ENCODE measurements at places on chromosomes 2 and 18.

DNA sequence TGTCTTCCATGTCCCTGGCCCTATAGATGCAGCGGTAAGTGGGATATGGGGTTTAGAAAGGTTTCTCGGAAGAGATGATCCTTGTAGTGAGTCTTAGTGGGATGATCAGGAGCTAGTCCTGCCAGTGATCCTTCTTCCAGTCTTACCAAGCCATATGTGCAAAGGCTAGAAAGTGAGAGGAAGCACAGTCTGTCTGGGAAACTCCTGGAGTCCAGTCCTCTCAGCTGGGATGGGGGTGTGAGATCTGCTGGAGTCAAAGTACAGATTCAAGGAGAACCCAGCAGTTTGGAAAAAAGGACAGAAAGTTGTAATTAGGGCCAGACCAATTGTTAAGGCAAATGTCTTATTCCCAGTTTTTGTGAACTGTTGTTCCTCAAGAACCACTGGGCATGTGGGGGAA lies 83.3 kb downstream of the LIMS1 start:
- no peak for DNase-seq

DNA sequence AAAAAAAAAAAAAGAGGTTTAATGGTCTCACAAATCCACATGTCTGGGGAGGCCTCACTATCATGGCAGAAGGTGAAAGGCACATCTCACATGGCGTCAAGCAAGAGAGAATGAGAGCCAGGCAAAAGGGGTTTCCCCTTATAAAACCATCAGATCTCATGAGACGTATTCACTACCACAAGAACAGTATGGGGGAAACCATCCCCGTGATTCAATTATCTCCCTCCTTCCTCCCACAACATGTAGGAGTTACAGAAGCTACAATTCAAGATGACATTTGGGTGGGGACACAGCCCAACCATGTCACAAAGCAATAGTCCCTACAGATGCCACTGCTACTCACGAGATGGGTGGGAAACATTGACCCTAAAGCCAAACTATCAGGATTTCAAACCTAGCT lies 392.7 kb upstream of the ID2 start:
- no peak for DNase-seq

- no peak for DNase-seq
These were observed 138.1 kb downstream of the SCG2 start for GRCh38 chr2:223464071-223464470.

- no peak for DNase-seq
These were observed 98.2 kb upstream of the HNMT start for GRCh38 chr2:137865954-137866540.

DNA sequence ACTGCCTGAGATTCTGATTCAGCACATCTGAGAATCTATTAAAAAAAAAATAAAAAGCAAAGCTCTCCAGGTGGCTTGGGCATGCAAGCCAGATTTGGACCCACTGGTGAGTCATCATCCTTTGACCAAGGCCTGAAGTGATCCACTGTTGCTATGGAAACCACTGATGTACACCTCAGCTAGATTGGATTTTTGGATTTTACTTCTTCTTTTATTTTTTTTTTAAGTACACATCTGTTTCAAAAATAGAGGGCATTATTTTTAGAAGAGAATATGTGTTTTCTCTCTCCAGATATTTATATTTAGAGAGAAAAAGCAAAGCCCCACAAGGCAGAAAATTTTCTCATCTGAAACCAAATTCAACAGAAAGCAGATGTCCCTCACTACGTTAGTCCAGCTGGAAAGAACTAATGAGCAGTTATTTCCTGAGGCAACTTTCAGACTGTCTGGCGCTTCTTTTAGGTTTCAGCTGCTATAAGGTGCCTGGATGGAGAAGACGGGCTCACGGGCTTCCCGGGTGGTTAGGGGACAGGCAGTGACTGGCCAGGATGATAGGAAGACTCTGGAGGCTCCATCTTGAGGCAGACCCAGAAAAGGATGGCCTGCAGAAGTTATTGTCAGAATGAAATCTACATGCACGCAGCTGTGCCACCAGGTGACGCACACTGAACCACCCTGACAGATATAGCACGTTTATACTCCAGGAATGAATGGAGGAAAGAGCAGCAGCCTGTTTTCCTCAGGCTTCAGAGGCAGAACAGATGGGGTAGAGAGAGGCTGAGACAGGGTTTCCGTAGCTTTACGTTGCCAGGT lies 50.5 kb downstream of the MRPL35 start:
- DNase-seq, result no peak

- DNase-seq, result no peak
These were observed 46.1 kb downstream of the NABP1 start for GRCh38 chr2:191724015-191724414.

Measured in activated T-helper 1 cell treated with anti-CD3 and anti-CD28 coated beads, Interleukin-2, amount 50 U/mL, for 16 hours (primary cell).